Fibroblast of skin of right biceps (primary cell): ENCODE measurements at places on chromosomes 12 and 14.
A peak's percentile ranks its signal among the peaks of the same experiment; 100 is the strongest.

DNA sequence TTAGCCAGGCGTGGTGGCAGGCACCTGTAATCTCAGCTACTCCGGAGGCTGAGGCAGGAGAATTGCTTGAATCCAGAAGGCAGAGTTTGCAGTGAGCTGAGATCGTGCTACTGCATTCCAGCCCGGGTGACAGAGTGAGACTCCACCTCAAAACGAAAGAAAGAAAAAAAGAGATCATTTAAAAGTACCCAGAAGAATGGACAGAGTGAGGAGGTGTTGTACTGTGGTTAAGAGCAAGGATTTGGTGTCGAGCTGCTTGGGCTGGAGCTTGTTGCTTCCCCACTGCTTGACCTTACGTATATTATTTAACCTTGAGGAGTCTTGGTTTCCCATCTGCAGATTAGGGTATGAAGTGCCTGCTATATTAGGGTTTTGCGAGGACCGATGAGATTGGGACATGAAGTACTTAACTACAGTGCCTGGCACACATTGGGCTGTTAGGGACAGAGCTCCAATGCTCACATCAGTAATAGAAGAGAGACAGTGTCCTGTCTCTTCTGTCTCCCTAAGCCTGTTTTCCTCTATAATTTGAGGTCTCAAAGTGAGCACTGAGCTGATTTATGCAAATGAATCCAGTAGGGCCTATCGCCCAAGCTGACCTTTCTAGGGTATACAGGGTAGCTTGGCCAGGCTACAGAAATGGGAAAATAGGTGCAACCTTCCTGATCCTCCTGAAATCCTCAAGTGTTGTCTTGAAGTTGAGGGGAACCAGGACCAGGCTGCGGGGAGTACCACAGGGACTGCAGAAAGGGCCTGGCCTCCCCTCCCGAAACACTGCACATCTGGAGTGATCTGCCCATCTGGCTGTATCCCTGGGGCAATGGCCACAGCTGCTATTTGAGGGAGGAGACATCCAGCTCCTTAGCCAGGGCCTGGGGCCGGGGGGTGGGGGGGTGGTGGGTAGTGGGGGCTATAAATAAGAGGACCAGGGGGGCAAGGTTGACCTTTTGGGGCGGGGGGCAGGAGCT is 8.6 kb upstream of the HDAC7 start:
- no peak for DNase-seq

DNA sequence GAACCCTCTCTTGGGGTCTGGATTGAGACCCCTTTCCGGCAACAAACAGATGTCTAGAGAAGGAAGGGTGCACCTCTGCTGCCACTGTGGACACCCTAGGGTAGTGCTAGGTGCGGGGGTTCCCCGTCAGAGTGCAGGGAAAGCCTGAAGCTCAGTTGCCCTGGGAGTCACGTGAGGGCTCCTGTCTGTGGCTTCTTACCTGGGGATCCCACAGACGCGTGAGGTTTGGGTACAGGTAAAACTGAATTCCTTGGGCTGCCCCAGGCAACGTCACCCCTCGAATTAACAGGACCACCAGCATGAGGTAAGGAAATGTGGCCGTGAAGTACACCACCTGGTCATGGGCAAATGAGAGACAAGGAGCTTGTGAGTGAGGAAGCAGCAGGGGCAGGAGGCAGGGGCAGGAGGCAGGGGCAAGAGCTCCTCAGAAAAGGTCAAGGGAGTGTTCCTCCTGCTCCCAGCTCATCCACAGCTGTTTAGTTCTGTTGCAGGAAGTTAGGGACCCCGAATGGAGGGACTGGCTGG is 21.0 kb upstream of the SLC6A12 start:
- DNase-seq = no peak

GRCh38 chr12:122293081-122293480 is 26.8 kb upstream of the VPS33A start:
- no peak for DNase-seq

- no peak for DNase-seq
Observed at GRCh38 chr12:16927259-16927658, 321.3 kb upstream of the LMO3 start.

DNA sequence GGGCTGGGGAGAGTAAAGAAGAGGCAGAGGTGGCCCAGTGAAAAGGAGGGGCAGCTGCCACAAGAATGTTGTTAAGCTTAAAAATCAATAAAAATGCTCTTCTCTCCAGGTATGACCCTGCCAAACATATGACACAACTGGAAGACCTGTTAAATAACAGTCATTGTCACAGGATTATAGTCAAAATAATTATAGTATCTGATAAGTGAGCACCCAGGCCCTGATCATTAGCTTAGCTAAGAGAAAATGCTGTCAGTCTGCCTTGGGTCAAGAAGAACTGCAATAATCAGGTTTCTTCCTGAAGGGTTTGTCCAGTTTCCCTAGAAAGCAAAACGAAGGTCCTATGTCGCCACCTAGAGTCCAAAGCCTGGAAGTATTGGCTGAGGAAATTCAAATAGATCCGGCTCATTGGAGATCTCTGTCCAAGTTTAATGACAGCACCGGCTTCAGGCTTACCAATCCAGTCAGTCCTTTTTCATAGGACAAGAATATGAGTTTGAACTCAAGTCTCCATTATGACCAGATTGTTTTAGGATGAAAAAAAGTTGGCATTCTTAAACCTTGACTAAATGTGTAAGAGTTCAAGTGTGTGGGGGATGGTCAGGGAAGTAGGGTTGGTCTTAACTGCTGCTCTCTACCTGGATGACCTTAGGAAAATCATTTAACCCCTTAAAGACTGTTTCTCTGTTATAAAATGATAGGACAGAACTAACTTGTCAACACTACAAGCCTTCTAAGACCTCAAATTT is 22.5 kb upstream of the NKX2-8 start:
- DNase-seq = peak; percentile 63

GRCh38 chr12:110708917-110709316 is 20.0 kb upstream of the HVCN1 start:
- DNase-seq = no peak

DNA sequence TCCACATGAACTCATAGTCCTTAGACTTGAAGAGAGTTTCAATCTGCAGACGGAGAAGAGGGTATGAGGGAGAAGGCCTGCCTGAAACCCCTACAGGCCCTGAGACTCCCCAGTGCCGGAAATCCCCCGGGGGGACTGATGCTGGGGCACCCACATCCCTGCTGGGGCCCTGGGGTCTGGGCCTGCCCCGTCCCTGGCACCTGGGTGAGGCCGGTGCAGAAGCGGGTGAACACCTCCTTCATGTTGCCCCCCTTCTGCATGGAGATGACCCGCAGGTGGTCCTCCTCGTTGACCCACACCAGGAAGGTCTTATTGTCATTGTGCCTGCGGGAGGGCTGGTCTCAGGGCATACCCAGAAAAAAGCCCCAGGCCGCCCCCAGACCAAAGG is 2.4 kb downstream of the CKB start:
- no peak for DNase-seq

DNA sequence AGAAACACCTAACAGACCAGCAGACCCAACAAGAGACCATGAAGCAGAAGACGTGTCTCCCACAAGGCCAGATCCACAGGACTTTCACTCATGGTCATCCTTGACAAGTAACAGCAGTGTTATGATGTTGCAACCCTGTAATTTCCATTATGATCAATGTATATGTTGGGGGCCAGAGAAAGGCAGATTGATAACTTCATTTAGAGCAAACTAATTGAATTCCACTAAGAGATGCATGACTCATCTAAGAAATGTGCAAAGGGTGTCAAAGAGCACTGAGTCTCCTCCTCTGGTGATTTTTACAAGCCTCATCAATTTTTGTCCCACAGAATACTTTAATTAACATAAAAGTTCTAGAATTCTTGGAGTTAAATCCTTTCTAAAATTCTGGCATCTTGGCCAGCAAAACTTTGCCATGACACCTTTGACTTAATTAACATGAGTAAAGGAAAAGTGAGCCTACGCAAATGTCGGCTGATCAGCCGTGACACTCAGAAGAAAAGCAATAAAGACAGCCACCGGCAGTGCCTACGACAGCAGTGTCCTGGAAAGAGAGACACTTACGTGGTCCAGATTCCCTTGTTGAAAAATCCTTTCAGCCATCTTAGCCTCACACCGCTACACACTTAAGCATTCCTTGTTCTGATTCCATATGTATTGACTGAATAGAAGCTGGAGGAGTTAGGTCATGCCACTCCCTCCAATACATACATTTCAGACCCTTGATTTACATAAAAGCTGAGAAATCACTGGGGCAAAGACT is 370.2 kb upstream of the CCDC196 start:
- DNase-seq = no peak
